ENCODE measurements at places on chromosomes 11 and 22.

DNA sequence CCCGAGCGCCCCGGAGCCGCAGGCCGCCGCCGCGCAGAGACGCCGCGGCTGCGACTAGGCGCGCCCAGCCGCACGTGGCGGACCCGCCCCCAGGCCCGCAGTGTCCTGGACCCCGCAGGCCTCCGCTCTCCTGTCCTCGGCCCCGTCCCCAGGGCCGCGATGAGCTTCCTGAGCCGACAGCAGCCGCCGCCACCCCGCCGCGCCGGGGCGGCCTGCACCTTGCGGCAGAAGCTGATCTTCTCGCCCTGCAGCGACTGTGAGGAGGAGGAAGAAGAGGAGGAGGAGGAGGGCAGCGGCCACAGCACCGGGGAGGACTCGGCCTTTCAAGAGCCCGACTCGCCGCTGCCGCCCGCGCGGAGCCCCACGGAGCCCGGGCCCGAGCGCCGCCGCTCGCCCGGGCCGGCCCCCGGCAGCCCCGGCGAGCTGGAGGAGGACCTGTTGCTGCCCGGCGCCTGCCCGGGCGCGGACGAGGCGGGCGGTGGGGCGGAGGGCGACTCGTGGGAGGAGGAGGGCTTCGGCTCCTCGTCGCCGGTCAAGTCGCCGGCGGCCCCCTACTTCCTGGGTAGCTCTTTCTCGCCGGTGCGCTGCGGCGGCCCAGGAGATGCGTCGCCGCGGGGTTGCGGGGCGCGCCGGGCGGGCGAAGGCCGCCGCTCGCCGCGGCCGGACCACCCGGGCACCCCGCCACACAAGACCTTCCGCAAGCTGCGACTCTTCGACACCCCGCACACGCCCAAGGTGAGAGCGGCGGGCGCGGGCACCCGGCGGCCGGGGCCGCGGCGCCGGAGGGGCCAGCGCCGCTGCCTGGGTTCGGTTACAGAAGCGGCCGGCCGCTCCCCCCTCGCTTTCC lies 528 bp downstream of the WEE1 start:
- no peak for DNase-seq

DNA sequence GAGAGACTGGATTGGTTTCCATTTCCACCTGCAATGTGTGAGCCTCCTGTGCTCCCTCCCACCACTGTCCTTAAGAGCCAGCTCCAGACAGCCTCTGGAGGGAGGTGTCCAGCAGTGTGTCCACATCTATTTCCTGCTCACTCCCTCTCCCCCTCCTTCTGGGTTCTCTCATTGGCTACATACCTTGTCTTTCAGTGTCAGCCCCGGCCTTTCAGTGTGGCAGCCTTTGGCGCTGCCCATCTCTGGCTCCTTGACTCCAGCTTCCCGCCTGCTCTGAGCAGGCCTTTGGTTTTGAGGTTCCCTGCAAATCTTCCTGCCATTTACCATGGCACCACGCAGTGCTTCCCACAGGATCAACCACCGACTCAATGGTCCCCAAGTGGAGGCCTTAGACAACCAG lies 19.0 kb upstream of the PTPRJ start:
- DNase-seq = no peak

GRCh38 chr22:42156598-42156997 lies 26.0 kb upstream of the CYP2D6 start:
- no peak for DNase-seq

DNA sequence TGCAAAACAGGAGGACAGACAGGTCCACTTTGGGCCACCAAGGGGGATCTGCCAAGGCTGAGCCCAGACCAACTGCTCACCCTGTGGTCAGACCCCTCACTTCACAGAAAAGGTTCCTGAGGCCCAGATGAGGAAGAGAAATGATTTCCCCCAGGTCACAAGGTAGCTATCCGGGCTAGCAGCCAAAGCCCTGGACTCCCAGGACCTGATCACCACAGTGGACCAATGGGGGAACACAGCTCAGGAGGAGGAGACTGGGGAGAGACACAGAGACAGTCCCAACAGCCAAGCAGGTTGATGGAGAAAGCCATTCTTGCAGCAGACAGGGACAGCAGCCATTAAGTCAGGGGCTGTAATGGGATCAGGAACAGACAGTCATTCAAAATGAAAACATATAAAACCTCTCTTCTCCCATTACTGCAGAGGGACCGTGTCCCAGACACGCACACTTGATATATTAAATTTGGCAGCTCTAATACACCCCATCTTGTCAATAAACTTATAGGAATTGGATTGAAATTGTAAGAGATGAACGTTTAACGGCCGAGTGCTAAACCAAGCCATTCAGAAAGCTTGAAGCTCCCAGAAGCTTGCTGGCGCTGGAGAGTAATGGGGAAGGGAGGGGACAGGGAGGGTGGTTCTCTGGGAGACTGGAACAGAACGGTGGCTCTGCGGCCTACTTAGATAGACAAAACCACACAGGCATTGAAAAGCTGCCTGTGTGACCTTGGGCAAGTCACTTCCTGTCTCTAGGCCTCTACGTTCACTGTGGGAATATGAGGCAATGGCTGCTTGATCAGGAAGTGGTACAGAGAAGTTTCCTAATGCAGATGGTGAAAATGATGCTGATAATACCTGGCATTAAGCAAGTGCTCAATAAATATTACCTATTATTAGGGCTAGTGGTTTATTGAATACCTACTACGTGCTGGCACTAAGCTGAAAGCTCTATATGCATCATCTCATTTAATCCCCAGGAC lies 16.0 kb downstream of the ZMAT5 start:
- DNase-seq = no peak

DNA sequence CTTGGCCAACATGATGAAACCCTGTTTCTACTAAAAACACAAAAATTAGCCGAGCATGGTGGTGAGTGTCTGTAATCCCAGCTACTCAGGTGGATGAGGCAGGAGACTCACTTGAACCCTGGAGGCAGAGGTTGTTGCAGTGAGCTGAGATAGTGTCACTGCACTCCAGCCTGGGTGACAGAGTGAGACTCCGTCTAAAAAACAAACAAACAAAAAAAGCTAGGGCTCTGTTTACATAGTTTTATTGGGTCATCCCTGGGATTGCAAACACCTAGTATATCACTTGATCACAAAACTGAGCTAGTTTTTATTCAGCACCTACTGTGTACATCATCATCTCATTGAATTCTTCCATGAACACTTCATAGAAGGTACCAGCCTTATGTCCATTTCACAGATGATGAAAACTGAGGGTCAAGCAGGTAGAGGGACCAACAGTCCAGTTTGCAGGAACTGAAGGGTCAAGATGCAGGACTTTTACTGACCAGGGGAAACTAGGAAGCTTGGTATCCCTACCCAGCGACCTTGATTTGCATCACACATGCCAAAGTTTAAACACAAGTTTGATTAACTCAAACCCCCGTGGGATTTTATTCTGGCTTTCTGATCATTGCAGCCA lies 9.2 kb upstream of the MRTFA start:
- DNase-seq = no peak

DNA sequence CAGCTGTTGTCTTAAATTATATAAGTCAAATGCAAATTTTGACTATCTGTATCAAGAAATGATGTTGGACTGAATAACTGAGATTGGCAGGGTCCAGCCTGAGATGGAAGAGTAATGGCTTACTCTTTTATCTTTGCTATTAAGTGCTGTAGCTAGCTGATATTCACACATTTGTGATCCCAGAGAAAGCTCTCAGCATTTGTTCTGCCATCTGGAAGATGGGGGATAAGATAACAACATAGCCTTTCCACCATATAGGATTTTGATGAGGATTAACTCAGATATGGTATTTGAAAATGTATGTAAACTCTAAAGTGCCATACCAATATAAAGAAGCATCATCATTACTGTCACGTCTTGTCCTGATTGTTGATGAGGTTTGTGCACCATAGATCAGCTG lies 1063.2 kb upstream of the TENM4 start:
- DNase-seq = no peak

DNA sequence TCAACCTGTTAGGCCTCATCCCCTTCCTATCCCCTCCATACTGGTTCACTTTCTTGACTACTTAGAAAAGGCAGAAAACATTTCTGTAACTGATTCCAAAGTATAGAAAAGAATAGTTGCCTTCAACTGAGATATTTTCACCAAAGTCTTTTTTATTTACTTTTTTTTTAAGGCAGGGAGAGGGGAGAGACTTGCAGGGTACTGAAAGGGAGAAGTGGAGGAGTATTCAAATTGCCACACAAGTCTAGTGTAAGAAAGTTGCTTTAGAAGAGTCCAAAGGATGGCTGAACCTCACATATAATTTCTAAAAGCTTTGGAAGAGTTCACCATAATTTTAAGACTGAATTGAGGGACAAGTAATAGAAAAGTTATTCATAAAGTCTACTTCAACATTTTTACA lies 6.3 kb downstream of the PHF21A start:
- no peak for DNase-seq

DNA sequence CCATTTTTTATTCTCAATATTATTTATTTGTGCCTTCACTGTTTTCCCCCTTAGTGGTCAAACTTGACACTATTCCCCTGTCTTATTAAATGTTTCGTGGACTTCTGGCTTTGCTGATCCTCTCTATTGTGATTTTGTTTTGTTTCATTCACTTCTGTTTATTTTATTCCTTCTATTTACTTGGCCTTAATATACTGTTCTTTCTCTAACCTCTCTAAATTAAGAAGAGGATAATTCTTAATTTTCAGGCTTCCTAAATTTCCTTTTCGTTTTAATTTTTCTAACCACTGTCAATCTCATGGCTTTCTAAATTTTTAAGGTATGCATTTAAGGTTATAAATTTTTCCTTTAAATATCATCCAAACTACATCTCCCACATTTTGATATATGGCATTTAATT lies 83.0 kb upstream of the KCNQ1OT1 start:
- DNase-seq = no peak

GRCh38 chr11:127806501-127806900 lies 780.9 kb downstream of the ETS1 start:
- no peak for DNase-seq

DNA sequence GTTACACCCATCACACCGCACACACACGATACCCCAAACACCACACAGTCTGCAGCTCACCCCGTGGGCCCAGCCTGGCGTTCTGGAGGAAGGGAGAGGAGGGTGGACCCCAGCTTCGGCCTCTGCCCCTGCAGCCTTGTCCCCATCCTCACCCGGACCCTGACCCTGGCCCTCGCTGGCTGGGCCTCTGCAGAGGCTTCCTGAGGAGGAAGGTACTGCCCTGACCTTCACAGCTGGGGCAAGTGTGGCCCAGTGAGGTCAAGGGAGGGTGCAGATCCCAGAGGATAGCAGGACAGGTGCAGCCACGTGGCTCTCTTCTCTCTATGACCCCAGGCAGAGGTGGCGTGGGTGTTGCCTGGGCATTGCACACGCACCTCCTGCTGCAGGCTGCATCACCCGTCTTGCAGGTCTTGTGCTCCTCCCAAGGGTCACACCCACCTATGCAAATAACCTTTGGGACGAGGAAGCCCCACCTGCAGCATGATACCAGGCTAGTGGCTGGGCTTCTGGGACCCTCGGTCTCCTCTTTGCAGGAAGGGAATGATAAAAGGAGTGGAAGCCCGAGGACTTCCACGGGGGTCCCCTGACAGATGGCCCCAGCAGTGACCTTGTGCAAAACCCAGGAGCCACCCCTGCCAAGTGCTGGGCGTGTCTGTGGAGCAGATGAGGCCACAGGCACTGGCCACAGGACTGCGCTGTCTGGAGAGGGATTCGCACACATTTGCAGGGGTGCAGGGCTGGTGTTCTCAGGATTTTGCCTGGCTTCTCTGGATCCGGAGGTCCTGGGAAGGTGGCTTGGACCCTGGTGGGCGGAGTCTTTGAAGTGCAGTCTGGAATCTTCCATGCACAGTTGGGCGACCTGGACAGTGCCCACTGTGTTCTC lies 1241.5 kb downstream of the BRD1 start:
- no peak for DNase-seq

DNA sequence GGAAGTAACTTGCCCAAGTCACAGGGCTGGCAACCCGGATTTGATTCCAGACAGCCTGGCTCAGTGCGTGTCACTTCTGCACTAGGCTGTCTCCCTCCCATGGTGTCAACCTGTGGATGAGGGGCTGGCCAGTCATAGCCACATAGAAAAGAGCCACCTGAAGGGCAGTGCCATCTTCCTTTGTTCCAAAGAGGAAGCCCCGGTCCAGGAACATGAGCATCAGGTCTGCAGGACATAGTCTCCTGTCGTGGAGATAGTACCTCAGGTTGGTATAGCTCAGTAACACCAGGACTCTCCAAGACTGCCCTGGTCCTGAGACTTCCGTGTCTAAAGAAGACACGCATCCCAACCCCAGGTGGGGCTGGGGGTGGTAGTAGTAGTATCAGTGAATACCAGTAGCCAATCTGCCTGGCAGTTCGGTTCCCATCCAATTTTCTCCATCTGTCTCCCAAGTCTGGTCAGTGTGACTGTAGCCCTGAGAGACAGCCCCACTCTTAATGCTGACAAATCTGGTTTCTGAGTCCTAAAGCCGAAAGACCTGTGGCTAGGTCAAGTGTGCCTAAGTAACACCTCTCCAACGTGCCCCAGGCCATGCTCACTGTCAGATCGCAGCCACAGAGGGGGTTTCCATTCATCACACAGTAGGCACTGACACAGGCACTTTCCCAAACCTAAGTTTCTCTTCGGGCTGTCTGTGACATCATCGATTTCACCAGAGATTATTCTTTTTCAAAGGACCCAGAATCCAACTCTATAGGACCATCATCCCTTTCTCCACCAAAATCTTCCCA lies 33.1 kb downstream of the C11orf58 start:
- DNase-seq = no peak

- no peak for DNase-seq
Measured at GRCh38 chr22:19406281-19406811, 25.2 kb downstream of the HIRA start.

DNA sequence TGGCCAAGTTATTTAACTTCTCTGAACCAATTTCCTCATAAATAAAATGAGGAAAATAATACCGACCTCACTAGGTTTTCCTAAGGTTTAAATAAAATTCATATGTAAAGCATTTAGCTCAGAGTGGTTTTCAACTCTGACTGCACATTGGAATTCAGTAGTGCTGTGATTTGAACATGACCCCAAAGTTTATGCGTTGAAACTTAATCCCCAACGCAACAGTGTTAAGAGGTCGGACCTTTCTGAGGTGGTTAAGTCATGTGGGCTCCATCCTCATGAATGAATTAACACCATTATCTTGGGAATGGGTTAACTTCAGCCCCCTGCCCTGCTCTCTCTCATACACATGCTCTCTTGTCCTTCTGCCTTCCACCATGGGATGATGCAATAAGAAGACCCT lies 322.2 kb downstream of the AASDHPPT start:
- DNase-seq = no peak

DNA sequence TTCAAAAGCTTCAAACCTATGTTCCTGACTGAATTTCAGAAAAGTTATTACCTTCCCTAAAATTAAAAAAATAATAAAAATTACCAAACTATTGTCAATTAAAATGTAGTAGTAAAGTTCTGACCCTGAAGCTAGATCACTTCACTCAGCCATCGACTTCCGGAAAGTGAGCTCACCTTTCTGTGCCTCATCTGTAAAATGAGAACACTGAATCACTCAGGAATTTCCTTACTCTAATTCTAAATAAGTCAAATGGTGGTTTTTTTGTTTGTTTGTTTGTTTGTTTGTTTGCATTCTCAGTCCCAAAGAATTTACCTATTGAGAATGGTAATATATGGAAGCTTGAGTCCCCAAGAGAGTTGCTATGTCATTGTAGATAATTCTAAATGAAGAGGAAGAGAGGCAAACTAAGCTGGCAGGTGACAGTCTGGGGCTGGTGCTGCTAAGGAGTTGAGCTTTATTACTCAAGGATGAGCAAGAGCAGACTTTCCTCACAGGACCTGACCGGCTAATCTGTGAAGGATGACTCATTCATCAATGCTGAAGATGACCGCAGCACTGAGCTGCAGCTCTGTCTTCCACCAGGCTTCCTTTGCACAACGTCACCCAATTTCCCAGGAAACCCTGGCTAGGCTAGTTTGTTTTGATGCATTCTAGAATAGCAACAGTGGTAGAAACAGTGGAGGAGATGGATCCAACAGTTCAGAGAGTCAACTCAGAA lies 248.8 kb downstream of the RAB38 start:
- DNase-seq = no peak

All from cortex of kidney (tissue), 1 donor.